ENCODE measurements at places on chromosomes 4 and X.

DNA sequence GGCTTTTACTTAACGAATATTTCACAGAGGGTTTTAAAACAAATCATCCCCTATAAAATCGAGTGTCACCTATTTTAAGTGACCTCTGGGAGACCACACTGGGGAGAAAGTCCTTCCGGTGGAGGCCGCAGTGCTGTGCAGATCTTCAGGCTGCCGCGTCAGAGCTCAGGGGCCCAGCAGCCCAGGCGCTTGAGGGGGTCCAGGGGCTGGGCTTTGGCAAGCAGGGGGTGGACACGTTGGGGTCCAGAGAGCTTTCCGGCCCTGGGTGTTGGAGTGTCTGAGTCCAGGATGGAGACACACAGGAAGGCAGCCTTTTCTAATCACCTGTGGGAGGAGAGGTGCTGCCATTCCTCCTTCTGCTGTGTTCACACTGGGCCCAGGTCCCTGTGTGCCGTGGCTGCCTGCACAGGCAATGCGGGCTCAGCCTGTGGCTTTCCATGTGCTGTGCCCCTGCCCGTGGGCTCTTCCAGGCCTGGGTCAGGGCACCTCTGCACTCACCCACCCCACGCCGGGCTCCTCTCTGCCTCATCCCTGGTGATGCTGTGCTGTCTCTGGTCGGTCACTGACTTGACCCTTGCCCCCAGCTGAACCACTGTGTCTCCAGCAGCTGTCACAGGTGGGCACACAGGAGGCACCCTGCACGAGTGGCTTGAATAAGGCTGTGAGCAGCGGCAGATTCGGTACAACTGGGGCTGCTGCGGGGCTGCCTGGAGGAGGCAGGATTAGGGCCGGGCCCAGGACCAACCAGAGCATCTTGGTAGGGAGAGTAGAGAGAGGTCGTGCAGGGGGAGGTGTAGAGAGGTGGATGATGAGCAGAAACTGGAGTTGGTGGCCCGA, 10.0 kb downstream of the HTRA3 start:
- no peak for DNase-seq

GRCh38 chrX:55210931-55211677, 9.0 kb upstream of the PAGE5 start:
- DNase-seq: no peak

- no peak for DNase-seq
Measured at GRCh38 chr4:2432004-2432403, 13.2 kb downstream of the CFAP99 start.

DNA sequence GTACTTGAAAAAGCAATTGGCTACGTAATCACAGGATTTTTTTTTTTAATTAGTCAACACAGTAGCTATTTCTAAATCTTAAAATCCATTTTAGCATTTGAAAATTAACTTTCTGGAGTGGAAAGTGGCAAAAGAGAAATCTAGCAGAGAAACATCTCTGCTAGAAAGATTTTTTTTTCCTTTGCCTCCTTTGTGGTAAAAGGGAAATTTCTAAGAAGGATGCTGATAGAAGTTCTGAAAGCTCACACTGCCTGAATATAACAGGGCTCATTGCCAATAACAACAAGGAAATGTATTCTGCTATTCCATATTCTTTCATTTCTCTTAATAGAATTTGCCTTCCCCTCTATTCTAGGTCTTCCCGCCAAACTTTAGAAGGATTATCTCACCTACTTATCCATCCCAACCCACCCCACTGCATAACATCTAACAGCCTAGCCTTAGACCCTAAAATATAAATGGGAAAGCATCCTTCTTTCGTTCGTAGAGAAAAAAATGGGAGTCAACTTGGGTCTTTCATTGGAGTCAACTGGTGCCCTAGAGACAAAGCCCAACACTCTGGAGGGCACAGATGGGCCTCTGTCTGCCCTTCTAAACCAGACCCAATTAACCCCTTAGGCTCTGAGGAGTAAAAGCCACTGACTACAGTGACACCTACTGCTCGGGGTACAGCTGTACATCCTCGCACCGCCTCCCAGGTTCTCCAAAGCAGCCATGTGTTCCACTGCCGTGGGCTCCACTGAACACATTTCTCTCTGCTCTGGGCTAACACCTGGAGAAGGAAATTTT, 103.9 kb downstream of the MAML3 start:
- DNase-seq: no peak

DNA sequence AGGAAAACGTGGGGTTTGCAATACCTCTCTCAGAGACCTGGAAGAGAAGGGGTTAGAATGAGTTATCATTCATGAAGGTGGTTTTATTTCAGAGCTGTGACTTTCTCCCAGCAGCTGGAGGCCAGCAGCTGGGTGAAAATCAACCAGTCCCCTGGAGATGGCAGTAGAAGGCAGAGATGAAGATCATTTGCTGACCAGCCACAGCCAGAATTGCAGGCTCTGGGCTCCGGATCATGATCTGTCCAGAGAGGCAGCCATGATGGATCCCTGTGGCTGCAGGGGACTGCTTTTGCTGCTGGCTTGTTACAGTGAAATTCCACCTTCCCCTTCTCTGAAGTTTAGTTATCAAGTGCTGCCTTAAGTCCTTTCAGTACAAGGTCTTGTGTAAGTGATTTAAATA, 46.9 kb upstream of the TAB3 start:
- DNase-seq: no peak

GRCh38 chrX:84118769-84119168, 69.2 kb downstream of the RPS6KA6 start:
- DNase-seq: no peak

DNA sequence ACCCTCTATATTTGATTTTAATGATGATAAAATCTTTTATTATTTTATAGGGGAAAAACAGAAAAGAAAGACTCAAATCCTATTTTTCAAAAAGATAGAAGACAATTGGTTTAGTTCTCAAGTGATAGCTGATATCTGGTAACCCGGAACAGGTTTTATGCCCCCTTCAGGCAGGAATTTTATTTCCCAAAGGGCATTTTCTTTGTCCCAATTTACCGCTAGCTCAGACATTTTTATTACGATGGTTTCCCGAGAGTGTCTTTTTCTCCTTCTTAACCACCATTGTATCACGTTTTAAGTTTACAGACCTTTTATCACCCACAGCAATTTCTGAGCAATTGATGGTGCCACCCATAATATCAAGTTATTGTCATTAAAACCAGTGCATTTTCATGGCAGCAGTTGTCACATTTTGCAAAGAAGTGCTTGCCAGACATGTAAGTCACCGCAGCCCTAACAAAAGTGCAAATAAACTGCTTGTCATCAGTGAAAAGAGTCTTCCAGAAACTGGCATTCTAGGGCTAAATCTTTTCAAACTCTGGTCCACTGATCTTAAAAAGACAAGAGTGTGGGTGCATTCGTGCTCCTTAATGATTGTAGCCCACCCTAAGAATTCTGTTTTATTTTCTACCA, 204.8 kb upstream of the VCX start:
- DNase-seq: no peak

DNA sequence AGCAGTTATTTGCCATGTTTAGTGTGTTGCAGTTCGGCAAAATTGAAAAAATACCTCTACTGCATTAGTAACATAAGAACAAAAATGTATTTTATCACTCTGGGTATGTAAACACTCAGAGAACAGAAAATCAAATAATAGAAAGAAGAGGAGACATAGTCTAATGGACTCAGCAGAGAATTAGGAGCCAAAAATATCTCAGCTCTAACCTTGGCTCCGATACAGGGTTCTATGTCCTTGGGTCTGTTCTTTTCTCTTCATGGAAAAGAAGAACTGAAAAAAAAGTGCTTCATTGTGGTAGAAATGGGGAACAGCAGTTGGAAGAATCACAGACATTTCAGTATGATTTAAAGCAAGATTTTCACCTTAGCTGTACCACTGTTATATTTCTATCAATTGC, 240.5 kb upstream of the CXXC4 start:
- no peak for DNase-seq

- no peak for DNase-seq
Measured at GRCh38 chr4:55184600-55185523, 59.5 kb upstream of the KDR start.

Measured in cerebellar nuclear complex (tissue), 1 donor.